GM12878 (cell line): ENCODE measurements at places on chromosomes 4 and X. TPM values are rescaled to one million over a fixed set of nuclear protein-coding genes. Genes with fewer than 3 reads are reported as not detected.

TMEM165 gene
- total RNA-seq: 63.6 and 73.4 TPM in 2 replicates

DNA sequence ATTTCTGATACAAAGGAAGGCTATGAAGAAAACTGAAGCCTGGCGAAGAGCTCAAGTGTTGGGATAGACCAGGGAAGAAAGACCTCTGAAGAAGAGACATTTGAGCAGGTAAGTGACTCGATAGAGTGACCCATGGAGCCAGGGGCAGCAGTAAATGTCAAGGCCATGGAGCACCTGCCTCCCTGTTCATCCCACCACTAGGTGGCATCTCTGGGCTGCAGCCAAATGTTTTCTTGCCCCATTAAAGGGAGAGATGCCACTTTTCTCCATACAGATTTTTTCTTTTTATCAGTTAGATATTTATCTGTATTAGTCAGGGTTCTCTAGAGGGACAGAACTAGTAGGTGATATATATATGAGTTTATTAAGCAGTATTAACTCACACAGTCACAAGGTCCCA, 4.9 kb upstream of the ZNF81 start:
- DNase-seq: no peak

FRMPD4 gene
- not detected in 2 replicates for total RNA-seq

DNA sequence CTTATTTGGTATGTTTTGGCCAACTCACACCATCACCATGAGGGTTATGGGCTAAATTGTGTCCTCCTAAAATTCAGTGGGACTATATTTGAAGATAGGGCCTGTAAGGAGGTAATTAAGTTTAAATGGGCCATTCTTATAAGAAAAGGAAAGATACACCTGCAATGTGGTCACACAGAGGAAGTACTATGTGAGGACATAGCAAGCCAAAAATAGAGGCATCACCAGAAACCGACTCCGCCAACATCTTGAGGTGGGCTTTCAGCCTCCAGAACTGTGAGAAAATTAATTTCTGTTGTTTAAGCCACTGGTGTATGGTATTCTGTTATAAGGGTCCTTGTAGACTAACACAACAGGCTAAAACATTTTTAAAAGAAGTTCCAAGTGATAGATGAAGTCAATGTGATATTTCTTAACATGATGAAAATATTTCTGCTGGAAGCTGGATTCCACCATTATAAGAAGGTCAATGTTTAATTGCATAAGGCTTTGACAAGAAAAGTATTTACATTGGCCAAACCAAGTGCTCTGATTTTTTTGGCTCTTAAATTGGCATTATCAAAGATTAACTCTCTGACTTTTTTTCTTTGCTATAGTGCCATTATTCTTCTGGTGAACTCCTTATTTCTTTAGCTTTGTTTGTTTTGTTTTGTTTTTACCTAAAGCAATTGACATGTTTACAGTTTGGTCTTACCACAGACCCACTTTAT, 540.9 kb downstream of the PPARGC1A start:
- DNase-seq: no peak

GRCh38 chr4:81040012-81040659, 9.6 kb downstream of the BMP3 start:
- DNase-seq: no peak

GRCh38 chr4:88897180-88897579, 159.8 kb downstream of the FAM13A start:
- no peak for DNase-seq

APOO gene
- total RNA-seq: 25.7 and 32.0 TPM in 2 replicates

GPRASP2 gene
- total RNA-seq: 0.26 and 0.29 TPM in 2 replicates

DNA sequence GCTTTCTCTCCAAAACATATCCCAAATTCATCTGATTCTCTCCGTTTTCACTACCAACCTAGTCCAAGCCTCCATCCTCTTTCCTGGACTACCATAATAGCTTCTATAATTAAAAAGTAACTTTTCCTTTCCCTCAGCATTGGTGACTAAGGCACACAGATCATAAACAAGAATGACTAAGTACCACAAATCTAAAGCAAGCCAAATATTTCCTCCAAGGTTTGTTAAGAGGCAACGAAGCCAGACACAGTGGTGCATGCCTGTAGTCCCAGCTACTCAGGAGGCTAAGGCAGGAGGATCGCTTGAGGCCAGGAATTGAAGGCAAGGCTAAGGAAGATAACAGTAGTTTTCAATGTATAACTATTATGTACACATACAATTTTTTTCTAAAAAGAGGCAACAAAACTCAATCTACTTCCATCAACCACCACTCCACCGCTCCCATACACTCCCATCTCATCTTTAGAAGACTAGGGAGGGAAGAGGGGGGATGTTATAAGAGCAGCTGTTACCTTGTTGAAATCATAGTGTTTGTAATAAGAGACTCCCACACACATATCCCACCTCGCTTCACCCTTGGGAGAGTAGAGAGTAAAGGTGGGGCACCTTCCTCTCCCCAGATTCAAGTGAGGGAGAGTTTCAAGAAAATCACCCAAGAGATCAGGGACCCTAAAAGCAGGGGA, 4.2 kb upstream of the JCHAIN start:
- no peak for DNase-seq

GRCh38 chrX:47179928-47180255, 13.7 kb upstream of the UBA1 start:
- no peak for DNase-seq

DNA sequence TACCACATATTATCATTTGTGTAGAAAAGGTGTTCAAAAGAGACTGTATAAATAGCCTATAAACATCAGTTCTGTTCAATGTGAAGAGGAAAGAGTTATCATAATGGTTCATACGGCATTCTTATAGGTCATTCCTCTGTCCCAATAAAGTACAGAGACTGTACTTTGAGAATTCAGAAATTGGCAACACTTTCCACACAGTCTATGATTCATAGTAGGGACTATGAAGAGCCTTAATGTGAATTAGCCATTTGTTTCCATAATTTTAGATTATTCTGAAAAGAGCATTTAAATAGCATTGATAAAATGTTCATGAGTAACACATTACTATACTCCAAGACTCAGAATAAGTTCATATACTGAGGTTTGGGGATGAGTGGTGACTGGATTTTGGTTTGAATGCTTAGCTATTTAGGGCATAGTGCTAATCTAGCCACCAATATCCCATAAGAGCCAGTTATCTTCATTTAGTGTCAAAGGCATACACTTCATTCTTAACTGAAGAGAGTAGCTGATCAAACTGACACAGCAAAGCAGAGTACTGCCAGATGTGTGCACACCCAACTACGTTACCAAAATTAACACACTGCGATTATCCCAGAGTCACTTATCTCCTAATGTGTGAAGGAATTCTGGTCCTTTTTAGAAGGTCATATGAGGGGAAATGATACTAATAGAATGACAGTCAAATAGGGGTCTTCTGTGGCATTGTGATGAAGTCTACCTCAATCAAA, 10.2 kb downstream of the ANK2 start:
- DNase-seq: no peak

DNA sequence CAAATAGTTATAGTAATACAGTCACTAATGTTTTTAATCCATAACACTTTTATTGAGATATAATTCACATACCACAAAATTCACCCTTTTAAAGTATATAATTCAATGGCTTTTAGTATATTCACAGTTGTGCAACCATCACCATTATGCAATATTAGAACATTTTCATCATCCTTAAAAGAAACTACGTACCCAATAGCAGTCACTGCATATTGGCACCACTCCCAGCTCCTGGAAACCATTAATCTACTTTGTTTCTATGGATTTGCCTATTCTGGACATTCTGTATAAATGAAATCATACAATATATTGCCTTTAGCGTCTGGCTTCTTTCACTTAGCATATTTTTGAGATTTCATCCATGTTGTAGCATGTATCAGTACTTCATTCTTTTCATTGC, 99.3 kb downstream of the AMMECR1 start:
- no peak for DNase-seq

DNA sequence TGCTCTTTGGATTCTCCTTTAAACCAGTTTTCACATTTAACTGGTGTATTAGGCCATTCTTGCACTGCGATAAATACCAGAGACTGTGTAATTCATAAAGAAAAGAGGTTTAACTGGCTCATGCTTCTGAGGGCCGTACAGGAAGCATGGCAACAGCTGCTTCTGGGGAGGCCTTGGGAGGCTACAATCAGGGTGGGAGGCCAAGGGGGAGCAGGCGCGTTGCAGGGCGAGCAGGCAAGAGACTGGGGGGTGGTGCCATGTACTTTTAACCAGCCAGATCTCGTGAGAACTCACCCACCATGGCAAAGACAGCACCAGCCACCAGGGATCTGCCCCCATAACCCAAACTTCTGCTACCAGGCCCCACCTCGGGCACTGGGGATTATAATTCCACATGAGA, 38.1 kb downstream of the RNF212 start:
- DNase-seq: no peak

DNA sequence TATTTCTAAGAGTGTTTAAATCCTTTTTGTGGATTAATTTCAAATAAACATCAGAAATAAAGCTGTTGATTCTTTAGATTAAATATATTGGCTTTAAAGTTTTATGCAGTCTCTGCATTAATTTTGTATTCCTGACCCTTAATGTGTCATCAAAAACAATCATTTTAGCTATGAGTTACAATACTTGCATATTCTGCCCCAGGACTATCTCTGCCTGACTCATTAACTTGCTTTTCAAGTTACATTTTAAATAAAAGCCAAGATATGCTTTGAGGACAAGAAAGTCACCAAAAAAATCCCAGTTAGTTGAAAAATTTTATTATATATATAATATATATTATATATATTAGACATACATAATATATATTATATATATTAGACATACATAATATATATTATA, 208.7 kb downstream of the ADGRL3 start:
- DNase-seq: no peak

DNA sequence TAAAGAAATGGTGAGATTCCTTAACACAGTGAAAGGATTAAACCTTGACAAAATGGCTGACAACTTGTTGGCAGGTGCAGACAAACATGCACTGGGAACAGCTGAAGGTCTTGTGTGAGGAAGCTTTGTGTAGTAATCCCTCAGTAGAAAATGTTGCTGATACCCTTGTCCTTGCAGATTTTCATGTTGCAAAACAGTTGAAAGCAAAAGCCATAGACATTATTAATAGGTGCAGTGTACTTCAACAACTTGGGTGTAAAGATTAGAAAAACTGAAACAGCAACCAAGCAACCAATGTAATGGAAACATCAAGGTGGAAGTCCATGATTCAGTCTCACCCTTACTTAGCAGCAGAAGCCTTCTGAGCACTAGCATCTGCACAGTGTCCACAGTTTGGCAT, 29.8 kb downstream of the UGT2B7 start:
- DNase-seq: no peak

DNA sequence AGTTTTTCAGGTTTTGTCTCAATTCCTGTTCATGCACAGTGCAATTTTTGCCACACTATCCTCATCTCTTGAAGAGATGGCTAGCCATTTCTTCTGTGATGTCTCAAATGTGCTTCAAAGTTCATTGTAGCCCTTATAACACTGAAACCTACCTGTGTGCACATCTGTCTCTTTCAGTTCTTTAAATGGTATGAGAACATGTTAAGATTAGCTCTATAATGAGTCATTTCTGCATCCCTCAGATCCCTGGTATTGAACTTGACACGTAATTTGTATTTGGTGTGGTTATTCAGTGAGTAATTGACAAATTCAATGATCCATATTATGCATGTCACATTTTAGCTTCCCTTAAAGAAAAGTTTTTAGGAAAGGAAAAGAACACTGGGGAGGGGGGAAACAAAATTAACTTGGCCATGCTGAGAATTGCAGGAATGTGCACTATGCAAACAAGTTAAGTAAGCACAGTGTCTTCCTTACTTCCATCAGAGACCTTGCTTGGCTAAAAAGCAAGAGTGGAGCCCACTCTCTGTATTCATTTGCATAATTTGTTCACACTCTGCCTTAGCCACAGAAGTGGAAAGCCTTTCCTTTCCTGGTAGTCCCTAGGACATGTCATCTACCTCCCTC, 659.8 kb upstream of the MAGEB2 start:
- peak; percentile 93 for DNase-seq

GRCh38 chr4:115117651-115118050, 4.2 kb upstream of the NDST4 start:
- DNase-seq: no peak

GRCh38 chr4:1377606-1378261, 28.5 kb downstream of the NKX1-1 start:
- DNase-seq: no peak

CITED1 gene
- not detected in 2 replicates for total RNA-seq

GRCh38 chrX:96776966-96777365, 92.3 kb downstream of the DIAPH2 start:
- DNase-seq: no peak

ASMT gene
- total RNA-seq: not detected in 2 replicates

MAGEC1 gene
- total RNA-seq: 0.05 TPM in 1 of 2 replicates, not detected in the other

ADH1A gene
- not detected in 2 replicates for total RNA-seq

DNA sequence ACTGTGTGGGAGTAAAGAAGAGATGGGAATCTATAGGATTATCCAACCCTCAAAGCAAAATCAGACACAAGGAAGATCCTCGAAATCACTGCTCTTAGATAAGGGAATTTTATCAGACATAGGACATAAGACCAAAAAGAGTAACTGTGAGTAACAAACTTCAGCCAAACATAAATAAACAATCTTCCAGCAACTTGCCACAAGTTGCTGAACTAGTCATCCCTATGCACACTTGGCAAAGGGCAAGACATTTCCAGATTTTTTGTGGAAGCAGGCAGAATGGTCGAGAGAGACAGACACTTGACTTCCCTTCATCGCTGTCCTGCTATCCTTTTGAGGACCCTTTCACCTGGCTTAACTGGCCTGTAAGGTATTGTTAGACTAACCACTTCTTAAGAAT, 89.6 kb downstream of the KCNIP4 start:
- no peak for DNase-seq

DNA sequence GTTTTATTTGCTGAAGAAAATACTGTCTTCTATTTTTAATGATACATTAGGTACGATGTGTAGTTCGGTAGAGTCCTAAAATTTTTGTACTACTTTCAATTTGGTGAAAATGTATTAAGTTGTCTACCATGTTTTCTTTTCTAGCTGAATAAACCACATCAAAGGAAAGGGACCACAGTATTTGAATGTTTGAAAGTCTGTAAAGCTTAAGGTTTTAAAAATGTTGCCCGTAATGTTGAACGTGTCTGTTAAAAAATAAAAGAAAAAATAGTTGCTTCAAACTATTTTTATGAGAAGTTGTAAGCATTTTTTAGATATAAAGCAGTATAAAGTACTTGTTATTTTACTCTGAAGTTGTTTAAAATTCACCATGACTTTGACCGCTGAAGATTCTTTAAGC, 3.2 kb downstream of the CDKN2AIP start:
- no peak for DNase-seq

IL1RAPL1 gene
- not detected in 2 replicates for total RNA-seq

DNA sequence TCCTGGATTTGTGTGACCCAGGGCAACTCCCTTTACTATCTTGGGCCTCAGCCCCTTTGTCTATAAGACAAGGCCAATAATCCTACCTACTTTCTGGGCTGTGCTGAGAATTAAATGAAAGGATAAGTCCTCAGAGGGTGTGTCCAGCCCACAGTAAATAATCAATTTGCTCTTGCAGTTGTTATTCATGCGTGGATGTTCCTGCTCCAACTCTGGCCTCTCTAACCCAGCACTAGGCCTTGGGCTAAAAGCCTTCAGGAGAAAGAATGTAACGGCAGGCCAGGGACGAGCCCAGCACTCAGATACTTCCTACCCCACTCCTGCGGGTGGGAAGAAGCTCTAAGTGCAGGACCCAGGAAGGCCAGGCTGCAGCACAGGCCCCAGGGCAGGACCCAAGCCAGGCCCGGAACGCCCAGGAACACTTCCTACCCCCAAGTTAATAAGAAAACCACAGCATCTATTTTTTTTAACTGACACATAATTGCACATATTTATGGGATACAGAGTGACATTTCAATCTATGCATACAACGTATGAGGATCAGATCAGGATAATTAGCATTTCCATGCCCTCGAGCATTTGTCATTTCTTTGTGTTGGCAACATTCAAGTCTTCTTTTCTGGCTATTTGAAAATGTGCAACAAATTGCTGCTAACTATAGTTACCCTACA, 179.6 kb upstream of the RBPJ start:
- DNase-seq: no peak

SRPK3 gene
- not detected in 2 replicates for total RNA-seq
